Hematopoietic multipotent progenitor cell (in vitro differentiated cells): ENCODE measurements at places on chromosomes 5 and 9. TPM values are rescaled to one million over a fixed set of nuclear protein-coding genes. Genes with fewer than 3 reads are reported as not detected.

DNA sequence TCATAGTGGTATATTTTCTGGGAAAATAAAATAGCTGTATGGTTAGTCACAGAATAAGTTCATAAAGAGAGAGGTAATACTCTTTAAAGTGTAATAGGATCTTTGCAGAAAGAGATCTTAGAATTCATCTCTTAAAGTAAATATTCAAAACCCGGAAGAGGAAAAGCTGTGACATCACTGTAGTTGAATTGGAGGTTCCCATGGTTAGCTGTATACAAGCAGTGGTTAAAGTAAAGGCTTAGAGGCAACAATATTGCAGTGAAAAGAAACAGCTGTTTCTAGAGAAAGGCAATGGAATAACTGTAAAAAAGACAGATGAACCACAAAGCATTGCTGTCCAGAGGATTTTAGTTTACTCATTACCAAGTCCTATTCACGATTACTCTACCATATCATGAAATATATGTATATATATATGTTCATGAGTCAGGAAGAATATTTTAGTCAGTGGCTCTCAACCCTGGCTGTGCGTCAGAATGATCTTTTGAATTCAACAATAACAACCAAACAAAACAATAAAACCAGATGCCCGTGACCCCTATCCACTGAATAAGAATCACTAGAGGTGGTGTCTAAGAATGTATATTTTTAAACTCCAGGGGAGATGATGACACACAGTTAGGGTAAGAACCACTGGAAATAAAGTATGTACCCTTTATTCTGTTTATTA is 4.7 kb downstream of the ERCC6L2 start:
- DNase-seq: no peak

The CKMT2 gene
- 0.27 TPM for total RNA-seq

GRCh38 chr9:108676355-108676754 is 179.4 kb downstream of the ACTL7B start:
- DNase-seq: no peak

DNA sequence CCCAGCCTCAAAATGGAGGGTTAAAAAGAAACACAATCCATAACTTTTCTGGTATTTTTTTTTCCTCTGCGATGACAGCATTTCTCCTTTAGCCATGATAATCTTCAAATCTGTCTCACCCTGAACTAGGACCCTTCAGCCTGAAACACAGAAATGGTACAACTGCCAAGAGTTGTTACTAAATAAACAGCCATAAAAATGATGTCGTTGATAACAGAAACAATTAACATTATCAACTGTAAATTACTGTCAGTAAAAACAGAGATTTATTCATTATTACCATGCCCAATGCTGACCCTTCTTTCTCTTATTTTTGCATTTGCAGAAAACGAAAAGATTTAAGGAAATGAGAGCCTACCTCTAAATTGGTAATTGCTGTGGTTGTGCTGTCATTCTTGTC is 19.4 kb upstream of the MIER3 start:
- DNase-seq: no peak

DNA sequence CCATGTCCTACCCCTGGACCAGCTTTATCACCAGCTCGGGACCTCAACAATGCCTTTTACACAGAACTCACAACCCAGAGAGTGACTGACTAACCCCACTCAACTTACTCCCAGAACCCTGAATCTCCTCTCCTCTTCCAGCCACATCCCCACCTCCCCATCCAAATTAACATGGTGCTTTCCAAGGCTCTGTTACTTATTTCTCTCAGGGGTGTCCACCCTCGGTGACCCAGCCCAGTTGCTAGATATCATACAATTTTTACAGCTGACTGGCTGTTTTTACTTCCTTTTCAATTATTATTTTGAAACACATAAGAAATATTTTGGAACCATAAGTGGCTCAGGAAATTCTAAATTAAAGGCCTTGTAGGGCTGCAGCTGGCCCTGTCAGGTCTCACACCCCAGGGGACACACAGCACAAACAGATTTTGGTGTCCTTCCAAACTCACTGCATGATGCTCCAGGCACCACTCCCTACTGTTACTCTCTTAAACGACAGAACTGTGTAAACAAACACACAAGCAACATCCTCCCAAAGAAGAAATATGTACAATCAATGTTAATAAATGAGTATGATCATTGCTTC is 180.6 kb downstream of the ADAMTS12 start:
- no peak for DNase-seq

The C5orf58 gene
- total RNA-seq: under 0.01 TPM

DNA sequence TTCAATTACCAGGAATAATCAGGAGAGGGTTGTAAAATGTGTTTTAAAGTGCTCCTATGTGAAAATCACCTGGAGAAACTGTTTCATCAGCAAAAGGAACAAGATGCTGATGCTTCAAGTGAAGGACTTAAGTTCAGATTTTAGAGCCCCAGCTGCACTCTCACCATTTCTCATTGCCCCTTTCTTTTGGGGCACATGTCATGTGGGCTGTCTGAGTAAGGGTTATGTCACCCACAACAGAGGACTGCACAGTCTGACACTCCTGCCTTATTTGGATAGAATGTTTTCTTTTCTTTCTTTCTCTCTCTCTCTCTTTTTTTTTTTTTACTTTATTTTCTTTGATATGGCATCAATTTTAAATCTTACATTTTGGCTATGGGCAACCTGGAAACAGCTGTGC is 204.1 kb upstream of the EFNA5 start:
- DNase-seq: no peak

DNA sequence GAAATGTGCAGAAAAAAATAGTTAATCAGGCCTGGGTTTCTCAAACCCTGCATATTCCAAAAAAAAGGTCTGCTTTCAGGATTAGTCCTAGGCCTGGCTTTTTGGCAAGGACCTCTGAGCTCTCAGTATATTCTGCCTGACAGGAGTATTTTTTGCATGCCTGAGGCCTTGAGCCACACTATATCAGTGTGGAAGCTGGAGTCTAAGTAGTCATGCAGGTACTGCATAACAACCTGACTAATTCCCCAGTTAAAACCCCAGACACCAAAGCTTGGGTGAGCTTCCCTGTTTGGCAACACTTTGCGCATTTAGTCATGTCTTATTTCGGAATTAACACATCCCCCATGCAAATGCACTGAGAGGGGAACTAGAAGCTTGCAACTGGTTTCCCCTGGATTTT is 359.5 kb downstream of the CETN3 start:
- no peak for DNase-seq

DNA sequence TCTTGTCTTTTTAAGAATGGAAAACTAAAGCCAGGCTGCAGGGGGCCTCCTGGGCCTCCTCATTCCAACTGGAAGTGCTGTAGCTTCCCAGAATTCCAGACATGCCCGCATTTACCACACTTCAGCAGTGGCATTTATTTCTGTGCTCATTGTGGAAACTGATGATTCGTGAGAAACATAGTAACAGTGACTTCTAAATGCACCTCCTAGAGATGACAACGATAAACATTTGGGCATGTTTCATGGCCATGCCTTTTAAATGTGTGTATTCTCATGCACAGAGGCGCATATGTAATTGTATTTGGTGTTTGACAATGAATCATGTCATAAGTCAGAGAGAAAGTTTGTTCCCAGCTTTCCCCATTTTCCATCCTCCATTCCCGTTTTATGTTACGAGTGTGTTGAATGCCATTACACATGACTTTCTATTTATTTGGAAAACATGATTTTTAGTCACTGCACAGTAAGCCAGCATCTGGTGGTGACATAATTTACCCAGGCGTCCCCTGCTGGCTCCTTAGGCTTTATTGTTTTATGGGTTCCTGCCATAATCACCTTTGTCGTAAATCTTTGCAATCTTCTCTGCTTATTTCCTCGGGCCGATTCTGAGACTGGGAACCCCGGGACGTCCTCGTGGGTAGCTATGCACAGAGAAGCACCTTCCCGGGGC is 68.8 kb upstream of the FCN2 start:
- no peak for DNase-seq

GRCh38 chr5:59321642-59322041 is 571.9 kb downstream of the PDE4D start:
- no peak for DNase-seq

The PPP3R2 gene
- total RNA-seq: not detected

The CSF2 gene
- not detected for total RNA-seq

DNA sequence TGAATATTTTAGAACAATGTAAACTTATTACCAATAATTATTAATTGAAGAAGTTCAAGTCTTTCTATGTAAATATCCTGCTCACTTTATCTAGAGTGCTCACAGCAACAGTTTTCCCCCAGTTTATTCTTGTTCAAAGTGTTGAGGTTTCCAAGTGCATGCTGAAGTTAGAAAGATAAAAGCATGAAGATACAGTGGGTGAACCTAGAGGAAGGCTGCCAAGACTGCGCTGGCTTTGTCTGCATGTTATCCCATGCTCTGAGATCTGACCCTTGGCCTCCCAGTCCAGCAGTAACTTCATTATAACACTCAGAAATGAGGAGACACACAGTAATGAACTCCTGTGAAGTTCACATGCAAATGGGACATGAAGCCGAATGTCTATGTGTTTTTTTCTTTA is 76.0 kb upstream of the PIP5K1B start:
- no peak for DNase-seq

The PRUNE2 gene
- 1.3 TPM for total RNA-seq

The RHOBTB3 gene
- total RNA-seq: 48.7 TPM

DNA sequence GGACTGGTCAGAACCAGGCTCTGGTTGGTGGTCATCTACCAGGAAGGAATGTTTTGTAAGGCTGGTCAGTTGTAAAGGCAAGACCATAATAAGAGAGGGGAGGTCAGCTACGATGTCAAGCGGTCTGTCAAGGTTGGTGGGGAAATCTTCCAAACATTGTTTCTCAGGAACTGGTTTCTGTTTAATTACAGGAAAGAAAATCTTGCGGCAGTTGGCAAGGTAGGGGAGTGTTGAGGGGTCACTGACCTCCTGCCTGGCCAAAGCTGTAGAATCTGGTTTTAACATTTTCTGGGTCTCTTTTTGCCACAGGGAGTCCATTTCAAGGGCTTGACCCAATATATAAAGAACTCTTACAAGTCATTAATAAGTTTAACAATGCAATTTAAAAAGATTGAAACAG is 39.0 kb upstream of the BARX1 start:
- DNase-seq: no peak

- no peak for DNase-seq
Measured at GRCh38 chr5:136030956-136031611, 2.3 kb downstream of the TGFBI start.

DNA sequence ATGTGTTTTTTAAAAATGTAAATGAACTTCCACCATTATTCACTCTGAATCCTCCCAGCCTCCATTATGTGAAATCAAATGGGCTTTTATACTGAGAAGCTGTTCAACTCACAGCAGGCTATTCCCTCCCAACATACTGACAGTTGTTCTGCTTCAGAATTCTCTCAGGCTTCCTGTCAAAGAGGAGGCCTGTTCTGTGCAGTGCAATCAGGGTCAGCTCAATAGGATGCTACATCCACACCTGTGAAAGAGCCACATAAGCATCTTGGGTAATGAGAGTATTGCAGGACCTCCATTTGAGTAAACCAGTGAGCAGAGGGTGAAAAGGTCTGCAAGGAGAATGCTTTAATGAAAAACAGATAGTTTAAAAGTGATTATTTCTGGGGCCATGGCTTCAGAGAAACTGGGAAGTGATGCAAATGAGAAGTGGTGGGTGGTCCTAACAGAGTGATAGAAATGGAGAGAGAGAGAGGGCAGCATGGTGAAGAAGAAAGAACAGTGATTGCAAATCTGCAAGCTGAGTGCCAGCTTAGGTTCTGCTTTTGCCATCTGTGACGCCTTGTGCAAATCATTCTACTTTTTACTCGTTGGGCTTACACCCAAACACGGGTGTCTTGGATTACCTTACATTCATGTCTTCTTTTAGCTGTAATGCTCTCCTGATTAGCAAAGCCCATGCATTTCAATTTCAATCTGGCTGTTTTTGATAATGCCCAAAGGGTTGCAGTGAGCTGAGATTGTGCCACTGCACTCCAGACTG is 202.5 kb upstream of the NMUR2 start:
- DNase-seq: no peak

- no peak for DNase-seq
Measured at GRCh38 chr5:22577006-22577405, 276.1 kb downstream of the CDH12 start.

DNA sequence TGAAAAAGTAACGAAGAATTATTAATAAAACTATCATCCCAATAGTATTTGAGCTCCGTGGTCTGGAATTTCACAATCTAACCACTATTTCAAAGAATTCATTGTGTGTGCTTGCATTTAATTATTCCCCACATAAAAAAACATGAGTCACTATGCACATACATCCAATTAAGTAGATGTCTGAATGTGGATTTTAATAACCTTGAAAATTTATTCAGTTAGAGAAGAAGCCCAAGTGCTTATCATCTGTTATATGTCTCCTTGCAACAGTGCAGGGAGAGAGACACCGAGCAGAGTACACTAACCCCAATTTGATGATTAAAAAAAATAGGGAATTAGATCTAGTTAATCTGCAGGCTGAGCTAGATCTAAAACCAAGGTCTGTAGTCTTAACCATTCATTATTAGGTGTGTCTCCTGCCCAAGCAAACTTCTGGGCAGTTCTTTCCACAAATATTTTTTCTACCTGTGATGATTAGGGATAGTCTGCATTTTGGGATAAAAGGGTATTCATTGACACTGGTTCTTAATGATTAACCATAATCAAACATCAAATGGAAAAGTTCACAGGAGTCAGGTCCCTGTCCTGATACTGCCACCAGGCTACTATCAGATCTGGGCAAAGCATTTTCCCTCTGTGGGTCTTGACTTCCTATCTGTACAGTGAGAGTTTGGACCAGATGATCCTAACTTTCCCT is 164.2 kb downstream of the GRIA1 start:
- DNase-seq: no peak

The LEAP2 gene
- total RNA-seq: 0.81 TPM

The TRIM14 gene
- 33.4 TPM for total RNA-seq

DNA sequence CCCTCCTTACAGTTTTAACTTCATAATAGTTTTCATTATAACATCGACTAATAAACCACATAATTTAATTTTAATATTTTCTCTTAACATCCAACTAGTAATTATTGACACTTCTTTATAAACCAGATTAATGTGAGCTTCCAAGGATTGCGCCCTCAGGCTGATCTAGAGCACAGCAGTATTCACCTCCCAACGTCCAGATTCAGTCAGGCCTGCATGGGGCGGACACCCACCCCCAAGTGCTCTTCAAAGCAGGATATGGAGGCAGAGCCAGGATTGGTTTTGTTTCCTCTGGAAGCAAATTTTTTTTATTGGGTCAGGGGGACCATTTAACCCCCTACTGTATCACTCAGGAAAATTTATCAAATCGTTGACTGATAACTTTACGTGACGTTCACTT is 215.4 kb downstream of the TRIO start:
- no peak for DNase-seq

GRCh38 chr5:128144491-128144890 is 60.9 kb downstream of the SLC12A2 start:
- no peak for DNase-seq

GRCh38 chr9:103617046-103617445 is 477.1 kb upstream of the SMC2 start:
- DNase-seq: no peak

- DNase-seq: no peak
Measured at GRCh38 chr9:5629312-5630080, 589 bp downstream of the RIC1 start.

The SH3RF2 gene
- under 0.01 TPM for total RNA-seq

GRCh38 chr9:87435189-87435880 is 62.3 kb upstream of the DAPK1 start:
- DNase-seq: no peak

The EFCAB9 gene
- total RNA-seq: not detected
